Activated B cell treated with CpG ODN at 0.5 μM for 24 hours (primary cell): ENCODE measurements at places on chromosomes 5 and 9. TPM values are rescaled to one million over a fixed set of nuclear protein-coding genes. Genes with fewer than 3 reads are reported as not detected.

DNA sequence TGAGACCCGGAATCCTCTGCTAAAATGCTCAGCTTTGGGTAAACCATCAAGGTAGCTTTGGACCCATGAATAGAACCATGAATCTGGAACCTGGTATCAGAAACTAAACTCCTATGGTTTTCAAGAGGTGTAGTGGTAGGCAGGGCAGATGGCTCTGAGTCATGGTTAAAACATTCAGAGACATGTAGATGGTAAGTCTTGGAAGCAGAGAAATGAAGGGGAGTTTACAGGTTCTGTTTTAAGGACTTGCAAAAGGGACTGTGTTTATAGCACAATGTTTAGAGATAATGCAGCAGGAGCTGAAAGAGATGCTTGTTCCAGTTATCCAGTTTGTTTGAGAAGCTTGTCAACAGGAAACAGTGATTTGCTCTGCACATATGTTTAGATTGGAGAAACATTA, 36.0 kb upstream of the FBN2 start:
- DNase-seq = no peak

GRCh38 chr9:4760122-4760521, 19.1 kb upstream of the AK3 start:
- DNase-seq = no peak

- DNase-seq = no peak
Measured at GRCh38 chr9:4235871-4236804, 63.7 kb downstream of the GLIS3 start.

- DNase-seq = no peak
Measured at GRCh38 chr9:73149371-73150067, 2.1 kb upstream of the ANXA1 start.

- DNase-seq = no peak
Measured at GRCh38 chr5:75319638-75320037, 17.4 kb upstream of the HMGCR start.

DNA sequence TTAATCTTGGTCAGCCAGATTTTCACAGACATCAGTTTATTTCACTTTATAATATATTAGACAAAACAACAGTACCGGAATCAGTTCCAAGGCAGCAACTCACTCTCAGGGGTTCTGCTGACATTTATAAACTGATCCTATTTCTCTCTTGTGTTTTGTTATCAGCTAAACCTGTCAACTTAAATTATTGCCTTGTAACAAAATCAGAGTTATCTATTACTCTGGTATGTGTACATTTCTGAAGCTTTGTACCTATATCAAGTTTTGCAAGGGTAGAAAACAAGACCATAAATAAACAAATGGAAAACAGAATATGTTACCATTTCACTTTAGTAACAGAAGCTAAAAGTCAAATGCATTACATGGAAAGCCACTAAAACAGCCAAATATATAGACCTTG, 122.1 kb downstream of the SIL1 start:
- no peak for DNase-seq

- DNase-seq = no peak
Measured at GRCh38 chr9:109448223-109448622, 49.9 kb downstream of the PTPN3 start.

GRCh38 chr9:118529624-118530214, 825.5 kb downstream of the TLR4 start:
- no peak for DNase-seq

DNA sequence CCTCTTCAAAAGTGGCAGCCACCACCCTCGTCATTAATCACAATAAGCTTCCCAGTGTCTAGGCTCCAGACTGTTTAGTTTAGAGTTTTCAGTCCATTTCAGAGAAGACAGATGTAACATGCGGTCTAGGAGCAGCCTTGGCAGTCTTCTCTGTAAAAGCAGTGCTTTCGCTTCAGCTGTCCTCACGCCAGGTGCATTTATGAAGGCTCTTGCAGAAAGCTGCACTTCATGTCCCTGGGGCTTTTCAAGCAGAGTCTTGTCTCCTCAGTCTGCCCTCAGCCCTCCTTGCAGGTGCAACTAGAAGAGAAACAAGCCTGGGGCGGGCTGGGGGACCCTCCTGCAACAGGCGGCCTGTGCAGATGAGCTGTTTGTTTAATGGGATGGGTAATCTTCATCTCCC, 281.9 kb downstream of the DRD1 start:
- DNase-seq = no peak

GRCh38 chr5:135921388-135921787, 25.7 kb upstream of the IL9 start:
- DNase-seq = no peak

GRCh38 chr5:105752801-105753200, 1917.9 kb downstream of the EFNA5 start:
- DNase-seq = no peak

DNA sequence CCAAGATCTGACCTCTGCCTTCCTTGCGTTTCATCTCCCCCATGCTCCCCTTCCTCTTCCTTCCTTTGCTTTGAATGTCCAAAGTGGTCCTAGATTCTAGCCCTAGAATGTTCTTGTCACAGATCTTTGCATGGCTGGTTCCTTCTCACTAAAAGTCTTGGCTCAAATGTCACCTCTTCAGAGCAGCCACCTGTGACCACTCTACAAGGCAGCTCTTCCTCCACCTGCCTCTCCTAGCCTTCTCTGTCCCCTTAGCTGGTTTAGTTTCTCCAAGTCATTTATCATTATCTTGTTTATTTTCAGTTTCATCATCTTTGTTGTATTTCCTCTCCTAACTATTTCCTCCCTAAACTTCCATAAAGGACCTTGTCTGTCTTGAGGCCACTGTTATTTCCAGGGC, 7.1 kb upstream of the OCLN start:
- no peak for DNase-seq

Gene VPS13A
- total RNA-seq = 58.0 and 69.8 TPM in 2 replicates

Gene CLPTM1L
- total RNA-seq = 87.5 and 100 TPM in 2 replicates

Gene ZNF883
- 0.33 and 1.0 TPM in 2 replicates for total RNA-seq

Gene BTNL3
- total RNA-seq = not detected in 2 replicates

Gene CDH18
- total RNA-seq = not detected in 2 replicates

Gene CCNO
- total RNA-seq = not detected in 2 replicates
